ENCODE measurements at places on chromosomes 5 and 9. TPM values are rescaled to one million over a fixed set of nuclear protein-coding genes. Genes with fewer than 3 reads are reported as not detected.
A peak's percentile ranks its signal among the peaks of the same experiment; 100 is the strongest.

DNA sequence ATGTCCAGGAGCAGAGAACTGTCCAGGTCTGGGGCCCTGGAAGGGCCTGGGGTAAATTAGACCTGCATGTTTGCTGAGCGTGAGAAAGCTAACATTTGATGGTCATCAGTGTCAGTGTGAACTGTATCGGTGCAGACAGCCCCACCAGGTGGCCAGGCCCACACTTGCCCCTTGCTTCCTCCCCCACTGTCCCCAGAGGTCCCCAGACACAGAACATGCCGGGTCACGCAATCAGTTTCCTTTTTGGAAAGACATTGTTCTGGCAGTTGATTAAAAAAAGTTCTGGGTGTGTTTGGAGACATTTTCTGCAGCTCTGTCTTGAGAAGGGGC lies 1.5 kb downstream of the NKD2 start:
- DNase-seq: no peak

Gene SPATA31D4
- total RNA-seq: not detected

- peak; percentile 82 for DNase-seq
Measured at GRCh38 chr9:130860458-130861316, 25.6 kb downstream of the ABL1 start.

DNA sequence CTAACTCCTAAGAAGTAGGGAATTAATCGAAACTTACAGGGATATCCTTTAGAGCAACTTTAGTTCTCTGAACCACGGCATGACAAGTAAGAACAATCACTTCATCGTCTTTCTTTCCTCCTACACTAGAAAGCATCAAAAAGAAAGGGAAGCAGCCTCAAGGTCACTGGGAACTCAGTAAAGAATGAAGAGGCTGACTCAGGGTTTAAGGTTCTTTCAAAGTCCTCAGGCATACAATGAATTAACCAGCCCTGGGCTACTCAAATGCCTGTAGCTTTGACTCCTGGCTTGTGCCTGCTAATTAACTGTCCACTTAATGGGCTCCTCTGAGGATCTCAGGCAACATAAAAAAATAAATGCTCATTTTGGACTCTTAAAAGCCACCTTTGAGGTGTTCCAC lies 102.0 kb downstream of the TRIM32 start:
- no peak for DNase-seq

- no peak for DNase-seq
Measured at GRCh38 chr9:94533155-94533554, 21.7 kb upstream of the PCAT7 start.

Gene HBEGF
- 27.1 TPM for total RNA-seq

Gene ADGRV1
- total RNA-seq: 0.90 TPM

GRCh38 chr9:117958726-117959125 lies 254.5 kb downstream of the TLR4 start:
- DNase-seq: no peak

Gene EPB41L4B
- total RNA-seq: 19.3 TPM

Gene FOXD1
- total RNA-seq: 40.5 TPM

Gene IFNB1
- total RNA-seq: not detected

Gene RANBP3L
- total RNA-seq: 3.3 TPM

- peak; percentile 29 for DNase-seq
Measured at GRCh38 chr5:113489299-113489698, 1.0 kb upstream of the MCC start.

DNA sequence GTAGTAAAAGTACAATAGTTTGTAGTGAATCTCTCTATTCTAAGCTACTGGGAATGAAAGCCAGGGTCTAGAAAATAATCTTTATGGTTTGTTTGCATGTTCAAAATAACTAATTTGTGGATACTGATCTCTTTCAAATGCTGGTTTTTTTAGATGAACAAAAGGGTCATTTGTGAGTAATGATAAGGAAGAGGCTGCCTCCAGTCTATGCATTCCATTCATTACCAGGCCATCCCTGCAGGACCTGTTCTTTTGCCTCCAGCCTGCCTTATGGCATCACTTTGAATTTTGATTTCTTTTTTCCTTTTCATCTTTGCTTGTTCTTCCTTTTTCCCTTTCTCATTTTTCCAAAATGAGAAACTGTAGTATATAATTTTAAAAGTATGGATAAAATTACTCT lies 312.3 kb downstream of the CWC27 start:
- DNase-seq: no peak

- DNase-seq: no peak
Measured at GRCh38 chr9:126417043-126417442, 90.4 kb downstream of the MVB12B start.

GRCh38 chr9:128523199-128523925 lies 18.8 kb downstream of the GLE1 start:
- DNase-seq: peak; percentile 19

DNA sequence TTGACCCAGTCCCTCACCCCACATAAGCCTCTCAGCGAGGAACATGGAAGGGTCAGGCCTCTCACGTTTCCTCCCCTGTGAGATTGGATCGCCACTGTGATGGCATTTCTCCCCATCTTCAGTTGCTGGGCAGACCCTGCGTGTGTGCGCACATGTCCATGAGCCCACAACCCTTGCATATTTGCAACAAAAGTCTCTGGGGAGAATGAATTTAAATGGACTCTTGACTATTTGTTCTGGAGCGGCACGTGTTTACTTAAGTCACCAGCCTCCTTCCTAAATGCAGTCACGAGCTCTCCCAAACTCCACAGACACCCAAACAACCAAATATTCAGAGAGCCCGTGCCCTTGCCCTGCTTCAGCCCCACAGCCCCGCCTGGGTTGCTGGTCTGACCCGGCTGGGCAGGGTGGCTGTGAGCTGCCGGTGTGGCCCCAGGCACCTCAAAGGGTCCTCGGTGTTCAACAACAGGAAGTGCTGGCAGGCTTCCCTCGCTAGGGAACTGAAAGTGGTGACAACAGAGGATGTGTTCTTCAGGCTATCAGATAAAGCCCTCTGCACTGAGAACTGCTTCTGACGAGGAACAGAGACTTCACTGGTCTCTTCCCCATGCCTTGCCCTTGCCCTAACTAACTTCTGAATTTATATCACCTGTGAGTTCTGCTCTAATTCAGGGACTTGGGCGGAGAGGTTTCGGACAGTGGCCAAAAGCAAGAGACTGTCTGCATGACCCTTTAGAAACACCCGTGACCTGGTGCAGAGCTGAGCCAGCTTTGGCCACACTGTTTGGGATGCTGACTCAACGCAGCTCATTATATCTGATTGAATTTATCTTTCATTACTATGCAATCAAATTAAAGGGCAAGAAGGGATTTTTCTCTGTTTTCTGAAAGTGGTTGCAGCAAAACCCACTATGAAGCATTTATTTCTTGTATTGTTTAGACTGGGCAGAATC lies 19.2 kb upstream of the CD180 start:
- peak; percentile 77 for DNase-seq

GRCh38 chr9:71663931-71664459 lies 104.3 kb downstream of the CEMIP2 start:
- no peak for DNase-seq

DNA sequence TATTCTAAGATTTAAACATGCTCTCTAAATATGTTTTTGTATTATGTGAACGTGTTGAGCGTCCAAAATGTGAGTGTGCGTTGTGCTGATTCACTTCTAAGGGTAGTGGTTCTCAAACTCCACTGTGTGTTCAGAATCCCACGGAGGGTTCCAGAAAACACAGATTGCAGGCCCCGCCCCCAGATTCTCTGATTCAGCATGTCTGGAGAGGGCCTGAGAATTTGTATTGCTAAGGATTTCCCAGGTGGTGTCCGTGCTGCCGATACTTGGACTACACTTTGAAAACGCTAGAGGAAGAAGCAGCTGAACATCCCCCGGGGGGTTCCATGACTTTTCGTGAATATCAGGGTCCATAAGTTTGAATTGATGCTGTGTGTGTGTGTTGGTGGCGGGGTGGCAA lies 1043.2 kb upstream of the WWC1 start:
- DNase-seq: no peak

Gene ADAMTS13
- 3.3 TPM for total RNA-seq

DNA sequence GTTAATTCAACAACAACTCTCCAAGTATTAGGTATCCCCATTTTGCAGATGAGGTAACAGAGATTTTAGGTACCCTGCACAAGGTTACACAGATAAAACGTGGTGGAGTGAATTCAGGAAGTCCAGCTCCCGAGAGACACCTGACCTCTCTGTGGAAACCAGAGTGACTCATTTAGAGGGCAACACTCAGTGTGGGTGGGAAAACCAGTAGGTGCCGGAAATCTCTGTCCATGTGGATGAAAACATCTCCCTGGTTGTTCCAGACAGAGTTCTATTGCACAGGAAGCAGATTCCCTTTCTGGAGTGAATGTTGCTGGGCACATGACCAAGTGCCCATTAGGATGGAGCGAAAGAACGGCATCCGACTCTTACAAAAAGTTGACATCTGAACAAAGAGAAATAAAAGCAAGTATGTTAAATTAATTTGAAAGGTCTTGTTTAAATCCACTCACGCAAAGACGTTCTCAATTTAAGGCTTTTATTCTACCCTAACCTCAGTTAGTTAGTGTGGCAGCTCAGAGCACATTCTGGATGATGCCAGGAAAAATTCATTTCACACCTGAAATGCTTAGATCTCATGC lies 391.9 kb upstream of the WWC1 start:
- DNase-seq: peak; percentile 33

- DNase-seq: no peak
Measured at GRCh38 chr5:135236228-135236907, 162.7 kb downstream of the MACROH2A1 start.

DNA sequence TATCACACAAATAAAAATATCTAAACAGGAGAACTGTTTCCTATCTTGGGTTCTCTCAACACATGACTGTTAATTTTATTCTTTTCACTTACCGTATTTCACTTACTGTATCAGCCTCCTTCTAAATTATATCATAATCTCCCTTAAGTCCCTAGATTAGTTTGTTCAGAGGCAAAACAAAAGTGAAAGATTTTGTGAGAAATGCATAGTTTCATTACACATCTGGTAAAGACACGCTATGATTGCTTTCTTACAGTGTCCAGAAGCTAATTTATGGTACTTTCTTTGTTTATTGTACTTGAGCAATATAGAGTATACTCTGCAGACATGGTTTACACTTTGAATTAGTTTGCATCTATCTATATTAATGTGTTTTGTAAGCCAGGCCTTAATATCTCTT lies 159.7 kb upstream of the TLX3 start:
- no peak for DNase-seq

Gene CDKN2A
- 1.8 TPM for total RNA-seq

Gene MEIKIN
- total RNA-seq: not detected

- DNase-seq: no peak
Measured at GRCh38 chr9:81653240-81653639, 36.1 kb downstream of the TLE1 start.

DNA sequence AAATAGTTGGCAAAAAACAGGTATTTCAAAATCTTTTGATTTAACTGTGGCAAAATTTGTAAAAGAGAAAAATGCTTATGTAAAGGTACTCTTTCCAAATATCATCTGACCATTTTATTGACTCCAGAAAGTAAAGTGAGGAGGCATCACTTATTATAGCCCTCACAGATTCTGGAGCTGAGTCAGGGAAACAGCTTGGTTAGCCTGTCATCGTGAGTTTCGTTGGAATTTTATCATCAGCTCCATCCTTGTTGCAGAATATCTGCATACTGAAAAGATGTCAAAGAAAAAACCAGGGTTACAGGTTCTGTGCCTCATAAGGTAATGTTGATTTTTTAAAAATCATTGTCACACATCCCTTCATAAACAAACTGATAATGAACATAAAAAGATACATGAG lies 74.8 kb downstream of the CDH6 start:
- no peak for DNase-seq

Gene INSL4
- total RNA-seq: not detected

Gene PAEP
- total RNA-seq: not detected

DNA sequence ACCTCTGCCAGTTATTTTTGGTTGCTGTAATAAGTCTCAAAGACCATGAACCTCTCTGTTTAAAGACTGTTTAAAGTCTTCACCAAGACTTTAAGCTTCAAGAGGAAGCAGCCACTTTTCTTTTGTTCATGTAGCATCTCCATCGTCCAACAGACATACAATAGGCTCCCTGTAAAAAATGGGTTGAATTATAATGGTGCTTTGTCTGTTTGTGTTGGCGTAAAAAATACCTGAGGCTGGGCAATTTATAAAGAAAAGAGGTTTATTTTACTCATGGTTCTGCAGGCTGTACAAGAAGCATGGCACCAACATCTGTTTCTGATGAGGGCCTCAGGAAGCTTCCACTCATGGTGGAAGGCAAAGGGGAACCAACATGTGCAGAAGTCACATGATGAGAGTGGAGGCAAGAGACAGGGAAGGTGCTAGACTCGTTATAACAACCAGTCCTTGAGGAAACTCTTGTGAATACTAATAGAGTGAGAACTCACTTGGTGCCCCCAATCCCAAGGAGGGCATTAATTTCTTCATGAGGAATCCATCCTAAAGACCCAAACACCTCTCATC lies 126.3 kb upstream of the RPS23 start:
- no peak for DNase-seq

Gene PPIC
- 14.1 TPM for total RNA-seq

DNA sequence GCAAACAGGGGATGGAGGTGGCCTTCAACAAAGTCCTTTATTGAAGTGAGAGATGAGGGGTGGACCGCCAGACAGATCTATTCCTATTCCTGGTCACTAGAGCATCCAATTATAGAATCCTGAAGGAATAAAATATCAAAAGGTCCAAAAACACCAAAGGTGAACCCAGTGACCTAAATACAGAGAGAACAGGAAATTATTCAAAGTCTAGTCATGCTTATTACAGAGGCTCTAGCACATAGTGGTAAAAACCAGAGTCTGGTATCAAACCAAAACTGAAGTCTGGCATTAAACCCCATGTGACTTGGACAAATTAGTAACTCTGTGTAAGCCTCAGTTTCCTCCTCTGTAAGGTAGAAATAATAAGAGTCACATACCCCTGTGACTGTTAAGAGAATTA lies 100.5 kb upstream of the SNX2 start:
- no peak for DNase-seq

Gene CD72
- total RNA-seq: 3.5 TPM

- DNase-seq: no peak
Measured at GRCh38 chr9:71685394-71685793, 82.9 kb downstream of the CEMIP2 start.

- DNase-seq: no peak
Measured at GRCh38 chr5:34496260-34496691, 159.9 kb upstream of the RAI14 start.

GRCh38 chr9:84575705-84576104 lies 93.8 kb upstream of the NTRK2 start:
- no peak for DNase-seq

Gene CAMK4
- total RNA-seq: 1.2 TPM

- DNase-seq: no peak
Measured at GRCh38 chr9:92649007-92649406, 20.9 kb downstream of the IPPK start.

Gene RNF208
- total RNA-seq: 2.0 TPM
